CD4-positive, alpha-beta memory T cell (primary cell): ENCODE measurements at places on chromosomes 6 and 20.

DNA sequence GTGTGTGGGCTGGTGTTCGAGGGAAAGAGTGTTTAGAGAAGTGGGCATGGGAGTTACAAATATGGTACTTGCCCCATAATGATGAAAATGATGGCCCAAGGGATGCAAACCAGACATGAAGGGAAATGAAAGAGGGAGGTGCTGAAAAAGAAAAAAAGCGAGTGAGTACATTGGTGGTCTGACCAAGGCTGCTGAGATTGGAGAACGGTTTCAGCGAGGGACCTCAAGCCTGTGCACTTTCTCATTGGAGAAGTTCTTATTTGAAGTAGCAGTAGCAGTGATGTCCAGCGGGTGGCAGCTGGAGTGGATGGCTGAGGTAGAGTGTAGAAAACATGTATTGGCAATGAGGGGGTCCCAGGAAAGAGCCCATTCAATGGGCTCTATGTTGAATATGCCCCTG lies 54.8 kb downstream of the TNFAIP3 start:
- no peak for DNase-seq

- no peak for DNase-seq
Observed at GRCh38 chr6:113805173-113805790, 51.9 kb upstream of the MARCKS start.

DNA sequence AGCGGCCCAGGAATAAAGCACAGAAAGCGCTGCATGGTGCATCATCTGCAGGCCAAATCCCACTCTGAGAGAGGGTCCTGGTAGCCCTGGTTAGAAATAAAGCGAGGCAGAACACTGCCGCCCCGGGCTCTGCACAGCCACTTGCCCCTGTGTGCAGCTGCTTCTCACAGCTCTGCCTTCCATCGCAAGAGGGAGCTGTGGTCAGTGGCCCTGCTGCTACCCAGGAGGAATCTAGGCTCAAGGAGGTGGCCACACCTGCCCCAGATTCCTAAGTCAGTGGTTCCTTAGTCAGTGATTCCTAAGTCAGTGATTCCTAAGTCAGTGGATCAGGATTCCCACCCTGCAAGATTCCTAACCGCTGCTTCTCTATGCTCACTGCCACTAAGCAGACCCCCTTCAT lies 8.8 kb downstream of the CDH4 start:
- DNase-seq = no peak

DNA sequence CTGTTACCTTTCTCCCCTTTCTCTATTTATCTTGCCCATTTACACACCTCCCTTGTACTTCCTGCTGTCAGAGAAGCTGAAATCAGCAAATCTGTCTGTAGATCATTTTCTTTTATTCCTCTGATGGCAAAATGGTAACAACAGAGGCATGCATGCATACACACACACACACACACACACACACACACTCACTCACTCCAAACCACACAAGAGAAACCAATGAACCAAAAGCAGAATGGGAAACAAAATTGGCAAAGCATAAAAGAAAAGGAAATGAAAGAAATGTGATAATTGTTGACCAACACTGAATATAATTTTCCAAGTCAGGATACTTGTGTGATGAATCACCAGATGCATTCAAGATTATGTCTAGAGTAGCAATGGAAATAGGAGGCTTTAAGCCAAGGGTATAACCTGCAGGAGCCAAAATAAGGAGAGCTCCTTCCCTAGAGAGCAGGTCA lies 172.4 kb downstream of the PLCB4 start:
- DNase-seq = no peak

DNA sequence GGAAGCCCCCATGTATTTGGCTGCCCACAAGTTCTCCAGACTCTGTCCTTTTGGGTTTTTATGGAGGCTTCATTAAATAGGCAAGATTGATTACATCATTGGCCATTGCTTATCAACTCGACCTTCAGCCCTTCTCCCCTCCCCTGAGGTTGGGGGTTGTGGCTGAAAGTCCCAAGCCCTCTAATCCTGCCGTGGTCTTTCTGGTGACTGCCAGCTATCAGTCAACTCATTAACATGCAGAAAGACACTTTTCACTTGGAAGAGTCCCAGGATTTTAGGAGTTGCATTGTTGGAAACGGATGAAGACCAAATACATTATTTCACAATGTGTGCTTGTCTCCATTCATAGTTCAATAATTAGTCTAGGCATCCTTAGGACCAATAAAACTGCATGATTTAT lies 9.5 kb downstream of the CDC5L start:
- no peak for DNase-seq

- DNase-seq = no peak
Observed at GRCh38 chr6:20180935-20181334, 31.3 kb downstream of the MBOAT1 start.

GRCh38 chr6:36362551-36363370 lies 24.7 kb downstream of the ETV7 start:
- DNase-seq = no peak

GRCh38 chr6:44504301-44504791 lies 116.8 kb downstream of the CDC5L start:
- DNase-seq = no peak

DNA sequence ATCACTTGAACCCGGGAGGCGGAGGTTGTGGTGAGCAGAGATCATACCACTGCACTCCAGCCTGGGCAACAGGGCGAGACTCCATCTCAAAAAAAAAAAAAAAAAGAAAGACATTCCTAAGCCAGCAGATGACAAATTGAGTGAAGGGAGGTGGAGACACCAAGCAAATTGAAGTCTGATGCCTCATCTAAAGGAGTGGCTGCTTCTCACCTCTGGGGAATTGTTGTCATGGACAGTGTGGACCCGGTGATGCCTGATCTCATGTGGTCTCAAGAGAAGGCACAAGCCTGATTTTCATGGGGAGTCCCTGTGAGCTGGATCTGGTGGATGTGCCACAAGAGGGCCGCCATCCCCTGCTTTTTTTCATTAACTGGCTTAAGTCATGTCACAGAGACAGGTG lies 272.0 kb downstream of the ZNF217 start:
- no peak for DNase-seq

DNA sequence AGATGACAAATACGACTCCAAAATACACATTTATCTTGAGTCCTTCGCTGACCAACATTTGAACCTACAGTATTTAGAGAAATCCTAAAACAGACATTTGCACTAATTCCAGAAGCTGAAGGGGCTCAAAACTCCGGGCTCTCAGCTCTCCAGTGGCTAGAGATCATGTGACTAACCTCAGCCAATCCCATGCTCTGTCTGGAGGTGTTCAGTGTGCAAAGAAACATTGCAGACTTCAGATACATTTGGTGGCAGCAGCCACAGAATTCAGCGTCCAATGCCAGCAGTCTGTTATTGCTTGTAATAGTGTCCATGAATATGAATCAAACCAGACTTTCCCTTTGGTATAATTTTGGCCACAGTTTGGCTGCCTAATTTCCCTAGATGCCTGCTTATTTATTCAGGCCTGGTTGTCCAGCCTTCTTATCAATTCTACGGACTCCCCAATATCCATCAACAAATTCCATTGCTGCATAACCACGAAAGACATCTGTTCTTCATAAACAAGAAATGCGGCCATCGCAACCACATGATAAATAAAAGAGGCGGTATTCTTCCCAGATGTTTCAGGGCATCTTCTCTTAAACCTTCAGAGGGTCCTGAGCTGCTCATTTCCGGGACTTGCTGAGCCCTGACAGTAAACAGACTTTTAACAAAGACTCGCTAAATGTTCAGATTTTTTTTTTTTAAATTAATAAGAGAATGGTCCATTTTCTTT lies 14.5 kb upstream of the CYP24A1 start:
- DNase-seq = no peak

- DNase-seq = no peak
Observed at GRCh38 chr20:23753589-23753988, 2.9 kb upstream of the CST1 start.

- no peak for DNase-seq
Observed at GRCh38 chr6:90643381-90643780, 56.5 kb upstream of the MAP3K7 start.

DNA sequence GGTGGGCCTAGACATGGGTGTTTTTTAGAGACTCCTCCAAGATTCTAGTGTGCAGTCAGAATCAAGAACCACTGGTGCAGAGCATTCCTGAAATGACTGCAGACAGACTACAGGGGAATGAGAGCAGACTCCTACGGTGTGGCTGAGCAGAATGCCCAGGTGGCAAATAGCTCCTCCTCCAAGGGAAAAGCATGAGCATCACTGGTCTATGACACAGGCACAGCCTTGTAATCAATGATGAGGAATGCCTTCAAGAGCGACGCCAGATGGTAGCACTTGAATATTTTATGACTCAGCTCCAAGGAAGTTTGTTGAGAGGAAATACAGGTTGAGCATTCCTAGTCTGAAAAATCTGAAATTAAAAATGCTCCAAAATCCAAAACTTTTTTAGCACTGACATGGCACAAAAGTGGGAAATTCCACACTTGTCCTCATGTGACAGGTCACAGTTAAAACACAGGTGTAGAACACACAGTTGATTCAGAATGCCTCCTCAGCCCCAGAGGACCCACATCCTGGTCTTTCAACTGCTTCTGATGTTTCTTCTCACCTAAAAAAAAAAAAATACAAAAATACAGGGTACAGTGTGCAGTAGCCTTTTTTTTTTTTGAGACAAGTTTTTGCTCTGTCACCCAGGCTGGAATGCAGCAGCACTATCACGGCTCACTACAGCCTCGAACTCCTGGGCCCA lies 10.6 kb upstream of the FAM8A1 start:
- peak; percentile 29 for DNase-seq

GRCh38 chr6:72669324-72669723 lies 47.5 kb downstream of the KCNQ5 start:
- DNase-seq = no peak

GRCh38 chr6:163288066-163288465 lies 126.5 kb upstream of the QKI start:
- DNase-seq = no peak

DNA sequence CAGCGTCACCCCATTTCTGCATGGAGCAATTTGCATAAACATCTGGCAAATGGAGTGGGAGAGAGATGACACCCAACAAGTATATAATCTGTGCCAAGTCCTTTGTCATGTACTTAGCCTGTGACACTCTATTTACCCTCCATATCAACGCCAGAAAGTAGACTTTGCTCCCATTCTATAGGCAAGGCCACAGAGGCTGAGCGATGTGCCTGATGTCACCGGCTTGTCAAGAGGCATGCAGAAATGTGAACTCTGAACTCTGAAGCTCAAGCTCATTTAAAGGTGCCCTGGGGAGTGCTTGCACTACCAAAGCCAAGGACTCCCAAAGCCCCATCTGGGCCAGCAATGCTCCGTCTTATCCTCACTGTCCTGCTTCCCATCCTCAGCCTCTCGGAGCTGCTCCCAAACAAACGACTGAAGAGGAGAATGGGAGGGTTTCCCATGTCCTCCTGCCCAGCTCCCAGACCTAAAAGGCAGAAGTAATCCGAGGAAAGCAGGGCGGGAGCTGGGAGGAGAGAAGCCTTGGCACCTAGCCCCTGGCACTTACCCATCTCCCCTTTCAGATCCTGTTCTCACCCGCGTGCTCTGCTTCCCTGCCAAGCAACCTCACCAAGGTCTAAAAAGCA lies 9.2 kb downstream of the CPNE5 start:
- DNase-seq = no peak
